ENCODE measurements at places on chromosomes 12 and 14. TPM values are rescaled to one million over a fixed set of nuclear protein-coding genes. Genes with fewer than 3 reads are reported as not detected.

PSME1 gene
- total RNA-seq = 98.1 TPM

MIP gene
- total RNA-seq = 0.60 TPM

FOXM1 gene
- 0.86 TPM for total RNA-seq

TAMALIN gene
- total RNA-seq = 5.5 TPM

ZC2HC1C gene
- total RNA-seq = 2.0 TPM

TOMM20L gene
- total RNA-seq = not detected
